ENCODE measurements at places on chromosomes 16 and 17.

- no peak for DNase-seq
These were observed 503 bp upstream of the TBX4 start for GRCh38 chr17:61451538-61452300.

- DNase-seq = peak; percentile 20
These were observed 5.2 kb upstream of the SYNRG start for GRCh38 chr17:37614391-37614790.

- no peak for DNase-seq
These were observed 19.1 kb downstream of the FAM83G start for GRCh38 chr17:18985475-18985874.

- peak; percentile 49 for DNase-seq
These were observed 18.6 kb downstream of the COG7 start for GRCh38 chr16:23434380-23434779.

- no peak for DNase-seq
These were observed 14.6 kb upstream of the TMEM92 start for GRCh38 chr17:50259477-50260324.

- no peak for DNase-seq
These were observed at the start of gene PDIA2 for GRCh38 chr16:283033-283805. Gene PDIA2, plus strand, starts transcription at chr16:283164. Its CDS starts 6 bp downstream, at chr16:283170.

DNA sequence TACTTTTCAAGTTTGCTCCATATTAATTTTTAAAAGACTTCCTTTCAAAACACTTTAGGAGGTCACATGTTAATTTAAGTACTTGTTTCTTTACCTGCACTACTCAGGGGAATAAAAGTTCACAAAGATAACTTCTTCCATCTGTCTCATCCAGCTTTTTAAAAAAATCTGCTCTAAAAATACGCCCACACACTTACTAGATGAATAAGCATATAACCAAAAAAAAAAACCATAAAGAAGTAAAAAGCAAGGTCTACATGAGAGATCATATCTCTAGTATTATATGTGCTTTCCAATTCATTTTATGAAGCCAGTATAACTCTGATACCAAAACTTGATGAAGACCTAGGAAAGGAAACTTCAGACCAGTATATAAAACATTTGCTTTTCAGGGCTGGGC, 17.2 kb downstream of the SKAP1 start:
- DNase-seq = no peak

- no peak for DNase-seq
These were observed 37.8 kb downstream of the YWHAE start for GRCh38 chr17:1362065-1362848.

GRCh38 chr16:63652091-63652490, 1469.8 kb downstream of the CDH11 start:
- no peak for DNase-seq

DNA sequence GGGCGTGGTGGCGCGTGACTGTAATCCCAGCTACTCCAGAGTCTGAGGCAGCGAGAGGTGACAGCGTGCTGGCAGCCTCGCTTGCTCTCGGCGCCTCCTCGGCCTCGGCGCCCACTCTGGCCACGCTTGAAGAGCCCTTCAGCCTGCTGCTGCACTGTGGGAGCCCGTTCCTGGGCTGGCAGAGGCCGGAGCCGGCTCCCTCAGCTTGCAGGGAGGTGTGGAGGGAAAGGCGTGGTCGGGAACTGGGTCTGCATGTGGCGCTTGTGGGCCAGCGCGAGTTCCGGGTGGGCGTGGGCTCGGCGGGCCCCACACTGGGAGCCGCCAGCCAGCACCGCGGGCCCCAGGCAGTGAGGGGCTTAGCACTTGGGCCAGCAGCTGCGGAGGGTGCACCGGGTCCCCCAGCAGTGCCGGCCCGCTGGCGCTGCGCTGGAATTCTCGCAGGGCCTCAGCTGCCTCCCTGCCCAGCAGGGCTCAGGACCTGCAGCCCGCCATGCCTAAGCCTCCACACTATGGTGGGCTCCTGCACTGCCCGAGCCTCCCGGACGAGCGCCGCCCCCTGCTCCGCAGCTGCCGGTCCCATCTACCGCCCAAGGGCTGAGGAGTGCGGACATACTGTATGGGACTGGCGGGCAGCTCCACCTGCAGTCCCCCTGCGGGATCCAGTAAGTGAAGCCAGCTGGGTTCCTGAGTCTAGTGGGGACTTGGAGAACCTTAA, 1093.3 kb upstream of the CDH8 start:
- no peak for DNase-seq

- DNase-seq = peak; percentile 25
These were observed 24.5 kb upstream of the OSGIN1 start for GRCh38 chr16:83928341-83929055.

GRCh38 chr16:7086822-7087616, 245.6 kb upstream of the RBFOX1 start:
- DNase-seq = no peak

DNA sequence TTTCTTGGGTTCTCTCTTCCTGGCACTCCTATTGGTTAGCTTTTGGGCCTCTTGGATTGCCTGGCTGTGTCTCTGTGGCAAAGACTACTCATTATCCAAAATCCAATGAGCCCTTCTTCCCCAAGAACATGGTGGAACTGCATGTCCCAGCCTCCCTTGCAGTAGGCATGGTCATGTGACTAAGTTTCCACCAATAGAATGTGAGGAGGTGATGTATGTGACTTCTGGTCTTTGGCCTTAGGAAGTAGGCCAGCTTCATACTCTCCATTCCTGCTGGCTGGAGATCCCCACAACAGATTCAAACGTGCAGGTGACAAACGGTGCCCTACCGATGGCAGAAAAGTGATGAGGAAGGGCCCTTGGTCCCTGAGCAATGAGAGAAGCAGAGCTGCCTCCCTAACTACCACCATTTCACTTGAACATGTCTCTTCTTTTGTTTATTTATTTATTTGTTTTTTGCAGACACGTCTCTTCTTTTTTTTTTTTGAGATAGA, 17.3 kb upstream of the SPN start:
- no peak for DNase-seq

DNA sequence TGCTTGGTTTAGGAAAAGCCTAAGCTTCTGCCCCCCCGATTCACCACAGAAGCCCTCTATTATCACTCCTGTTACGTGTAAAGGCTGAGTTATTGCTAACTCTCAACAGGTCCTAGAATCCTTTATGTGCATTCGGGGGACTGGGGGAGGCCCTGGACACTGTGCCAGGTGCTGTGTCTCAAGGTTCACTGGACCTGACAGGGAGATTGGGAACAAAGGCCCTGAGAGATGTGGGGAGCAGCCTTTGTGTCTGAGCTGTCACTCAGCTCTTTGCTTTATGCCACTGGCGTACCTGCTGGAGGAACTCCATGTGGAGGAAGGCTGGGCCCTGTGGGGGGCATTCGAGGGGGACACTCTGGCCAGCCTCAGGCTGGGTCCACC, 65.9 kb downstream of the METRNL start:
- no peak for DNase-seq

- DNase-seq = no peak
These were observed 294.2 kb upstream of the C16orf82 start for GRCh38 chr16:26772503-26772902.

DNA sequence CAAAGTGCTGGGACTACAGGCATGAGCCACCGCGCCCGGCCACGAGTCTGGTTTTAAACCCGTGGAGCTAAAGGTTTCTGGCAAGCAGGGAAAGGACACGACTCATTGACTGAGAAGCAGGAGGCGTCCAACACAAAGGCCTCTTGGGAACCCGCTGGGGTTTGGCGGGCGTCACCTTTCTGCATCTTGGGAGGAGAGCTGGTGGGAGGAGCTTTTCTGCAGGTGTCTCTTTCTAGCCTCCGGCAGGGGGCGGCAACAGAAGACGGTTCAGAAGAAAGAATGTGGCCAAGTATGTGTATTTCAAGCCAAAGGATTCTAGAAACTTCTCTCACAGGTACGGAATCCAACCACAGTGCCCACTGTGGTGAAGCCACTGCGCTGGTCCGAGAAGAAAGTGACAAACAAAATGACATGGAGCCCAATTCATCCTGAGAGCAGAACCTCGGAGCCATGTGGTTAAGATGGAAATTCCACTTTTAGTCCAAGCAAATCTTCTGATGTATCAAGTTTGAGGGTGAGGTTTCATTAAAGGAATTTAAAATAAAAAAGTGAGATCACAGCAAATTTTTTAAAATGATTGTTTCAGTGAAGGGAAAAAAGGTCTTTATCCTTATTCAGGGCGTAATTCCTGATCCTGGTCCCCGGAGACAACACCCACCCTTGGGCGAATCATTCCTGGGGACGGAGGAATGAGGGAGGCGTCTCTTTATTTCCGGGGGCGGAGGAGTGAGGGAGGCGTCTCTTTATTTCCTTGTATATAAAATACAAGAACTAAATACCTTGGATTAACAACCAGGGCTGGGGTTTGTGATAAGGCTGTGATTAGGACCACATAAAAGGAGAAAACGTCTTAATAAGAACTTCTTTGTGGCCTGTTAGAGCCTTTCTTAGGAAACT, 97.6 kb downstream of the MRM3 start:
- no peak for DNase-seq

- DNase-seq = no peak
These were observed 120.7 kb upstream of the MAF start for GRCh38 chr16:79721270-79721669.

- DNase-seq = no peak
These were observed 62.0 kb downstream of the RPH3AL start for GRCh38 chr17:290626-291025.

DNA sequence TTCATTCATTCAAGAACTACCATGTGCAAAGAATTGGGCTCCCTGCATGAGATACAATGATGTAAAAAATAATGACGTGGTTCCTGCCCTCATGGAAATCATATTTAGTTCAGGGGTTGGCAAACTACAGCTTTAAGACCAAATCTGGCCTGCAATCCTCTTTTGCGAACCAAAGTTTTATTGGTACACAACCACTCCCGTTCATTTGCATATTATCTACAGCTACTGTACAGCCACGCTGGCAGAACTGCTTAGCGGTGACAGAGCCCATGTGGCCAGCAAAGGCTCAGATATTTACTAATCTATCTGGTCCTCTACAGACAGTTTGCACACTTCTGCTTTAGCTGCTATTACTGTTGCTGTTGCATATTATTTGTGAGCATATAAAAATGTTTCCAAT, 167.7 kb downstream of the XYLT1 start:
- no peak for DNase-seq

GRCh38 chr17:19762515-19762961, 14.4 kb upstream of the ALDH3A1 start:
- peak; percentile 35 for DNase-seq

GRCh38 chr17:55416000-55416399, 5.6 kb downstream of the MMD start:
- DNase-seq = no peak

- no peak for DNase-seq
These were observed 24.4 kb downstream of the SREBF1 start for GRCh38 chr17:17812211-17813054.

DNA sequence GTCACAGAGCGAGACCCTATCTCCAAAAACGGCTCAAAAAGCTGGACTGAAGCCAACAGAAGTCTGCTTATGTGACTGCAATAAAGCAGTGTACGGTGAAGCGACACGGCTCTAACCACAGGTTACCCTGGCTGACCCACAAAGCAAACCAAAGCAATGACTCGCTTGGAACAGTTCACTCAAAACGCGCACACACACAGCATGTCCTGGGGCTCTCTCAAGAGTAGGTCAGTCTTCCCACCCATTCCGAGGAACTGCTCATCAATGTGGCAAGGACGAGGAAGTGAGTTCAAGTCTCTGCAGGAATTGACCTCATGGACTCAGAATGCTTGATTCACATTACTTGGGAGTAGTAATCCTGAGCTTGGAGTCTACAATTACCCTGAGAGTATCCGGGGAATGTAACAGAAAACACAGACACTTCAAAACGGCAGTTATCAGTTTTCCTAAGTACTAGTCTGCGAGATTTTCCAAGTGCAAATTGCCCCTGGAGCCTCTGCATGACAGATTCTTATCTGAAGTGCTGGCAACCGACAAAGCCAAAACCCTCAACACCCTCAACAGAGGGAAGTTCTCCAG, 25.4 kb downstream of the PELP1 start:
- peak; percentile 14 for DNase-seq

DNA sequence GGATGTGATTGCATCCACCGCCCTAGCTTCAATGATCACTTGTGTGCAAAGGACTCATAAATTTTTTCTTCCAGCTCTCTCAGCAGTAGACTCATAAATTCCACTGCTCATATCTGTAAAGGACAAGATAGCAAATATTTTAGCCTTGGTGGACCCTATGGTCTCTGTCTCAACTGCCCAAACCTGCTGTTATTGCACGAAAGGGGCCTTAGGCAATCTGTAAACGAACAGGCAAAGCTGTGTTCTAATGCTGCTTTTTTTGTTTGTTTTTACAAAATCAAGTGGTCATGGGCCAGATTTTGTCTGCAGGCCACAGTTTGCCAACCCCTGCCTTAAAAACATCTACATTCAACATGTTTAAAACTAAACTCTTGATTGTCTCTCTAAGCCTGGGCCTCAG, 34.1 kb downstream of the FAM20A start:
- DNase-seq = no peak

GRCh38 chr17:5481451-5481850, 4.5 kb downstream of the DERL2 start:
- no peak for DNase-seq

DNA sequence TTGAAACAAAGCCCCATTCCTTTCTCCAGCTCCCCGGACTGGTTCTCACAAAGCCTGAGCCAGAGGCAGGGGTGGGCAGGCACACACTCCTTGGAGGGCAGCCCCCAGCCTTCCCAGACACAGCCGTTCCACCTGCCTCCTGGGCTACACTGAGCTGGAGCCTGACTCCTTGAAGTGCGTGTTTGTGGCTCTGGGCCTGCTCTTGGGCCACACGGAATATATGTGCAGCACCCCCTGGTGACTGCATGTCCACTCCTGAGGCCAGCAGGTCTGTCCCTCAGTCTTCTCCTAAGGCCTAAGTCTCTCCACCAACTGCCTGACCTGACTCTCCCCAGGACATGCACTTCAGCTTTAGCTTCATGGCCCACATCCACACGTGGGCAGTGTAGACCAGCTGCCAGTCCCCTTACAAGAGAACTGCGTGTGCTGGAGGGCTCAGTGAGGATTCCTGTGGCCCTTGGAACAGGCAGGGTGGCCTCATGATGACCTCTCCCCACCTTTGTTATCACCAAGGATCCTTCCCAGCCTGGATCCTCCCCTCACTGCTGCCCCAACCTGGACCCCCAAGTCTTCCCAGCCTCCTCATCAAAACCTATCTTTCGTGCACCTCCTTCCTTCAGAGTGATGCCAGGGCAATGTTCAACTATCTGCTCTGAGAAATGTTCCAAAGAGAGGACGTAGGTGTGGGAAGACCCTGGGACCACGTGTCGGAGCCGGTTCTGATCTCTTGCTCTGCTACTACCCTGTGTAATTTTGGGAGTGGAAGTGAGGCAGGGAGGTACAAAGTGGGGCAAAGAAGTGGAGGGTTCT, 12.4 kb upstream of the SLC6A2 start:
- DNase-seq = no peak

GRCh38 chr17:238071-238963, 56.9 kb upstream of the DOC2B start:
- DNase-seq = no peak
